ENCODE measurements at places on chromosomes 16 and 17. TPM values are rescaled to one million over a fixed set of nuclear protein-coding genes. Genes with fewer than 3 reads are reported as not detected.

CRYBA1 gene
- polyA plus RNA-seq = not detected

RGS11 gene
- 2.0 TPM for polyA plus RNA-seq

C16orf86 gene
- polyA plus RNA-seq = 2.9 TPM

DNA sequence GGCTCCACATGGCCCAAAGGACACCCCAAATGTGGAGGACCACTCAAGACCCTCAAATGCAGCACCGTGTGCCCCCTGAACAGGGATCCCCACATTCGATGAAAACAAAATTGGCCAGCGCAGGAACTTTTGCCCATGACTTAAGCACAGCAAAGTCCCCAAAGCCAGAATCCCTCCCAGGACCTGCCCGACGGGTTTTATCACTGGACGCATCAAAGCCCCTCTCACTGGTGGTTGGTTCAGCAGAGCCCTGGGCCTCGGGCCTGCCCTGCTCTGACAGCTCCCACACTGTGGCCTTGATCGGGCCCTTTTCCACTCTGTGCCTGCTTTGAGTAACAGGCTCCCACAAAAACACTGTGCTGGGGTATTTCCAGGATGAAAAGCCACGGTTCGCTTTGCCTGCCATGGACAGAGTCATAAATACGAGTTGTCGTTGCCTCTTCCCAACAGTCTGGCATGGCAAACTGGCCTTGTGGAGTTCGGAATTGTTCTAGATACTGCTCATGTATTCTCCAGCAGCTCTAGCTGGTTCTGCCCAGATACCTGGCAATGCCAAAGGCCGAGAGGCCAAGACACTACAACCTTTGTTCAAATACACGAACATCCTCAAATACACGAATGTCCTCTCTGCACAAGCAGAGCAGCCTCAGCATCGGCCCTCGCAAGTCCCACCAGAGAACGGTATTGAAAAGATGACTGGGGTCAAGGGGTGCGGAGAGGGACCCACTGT, 46.4 kb downstream of the TBC1D16 start:
- no peak for DNase-seq

GRCh38 chr17:29593591-29594518, 923 bp downstream of the ANKRD13B start:
- no peak for DNase-seq

Data from renal cortex interstitium (tissue), 15 donors.